ENCODE measurements at places on chromosomes 5 and 9.

DNA sequence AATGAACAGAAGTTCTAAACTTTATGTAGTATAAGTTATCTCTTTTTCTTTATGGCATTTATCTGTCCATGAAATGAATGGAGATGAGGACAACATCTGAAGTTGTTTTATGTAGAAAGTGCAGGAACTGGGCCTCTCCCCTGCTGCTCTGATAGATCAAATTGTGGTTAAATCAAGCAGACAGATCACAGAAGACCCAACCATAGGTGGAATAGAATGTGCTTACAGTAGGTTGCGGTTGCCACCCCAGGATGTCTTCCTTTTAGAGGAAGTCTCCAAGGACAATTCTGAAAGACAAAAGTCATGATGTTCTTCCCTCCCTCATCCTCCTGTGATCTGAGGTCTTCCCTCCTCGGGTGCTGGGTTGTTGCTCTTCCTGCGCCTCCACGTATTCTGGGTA, 12.9 kb downstream of the RASGRF2 start:
- no peak for DNase-seq

- no peak for DNase-seq
Observed at GRCh38 chr5:78557601-78558000, 91.0 kb downstream of the LHFPL2 start.

DNA sequence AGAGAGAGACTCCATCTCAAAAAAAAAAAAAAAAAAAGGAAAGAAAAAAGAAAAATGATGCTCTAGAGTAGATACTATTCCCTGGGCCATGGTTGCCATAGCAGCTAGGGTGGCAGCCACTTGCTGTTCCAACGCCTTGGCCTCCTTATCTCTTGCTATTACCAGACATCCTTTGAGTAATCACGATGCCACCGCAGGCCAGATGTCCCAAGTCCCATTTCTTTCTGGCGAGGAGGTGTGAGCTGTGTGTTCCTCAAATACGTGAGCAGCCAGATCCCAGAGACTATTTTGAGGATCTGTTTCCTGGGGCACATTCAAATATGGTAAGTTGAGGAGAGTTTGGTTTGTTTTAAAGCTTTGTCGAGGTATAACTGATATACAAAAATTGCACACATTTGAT, 23.4 kb upstream of the GFPT2 start:
- no peak for DNase-seq

DNA sequence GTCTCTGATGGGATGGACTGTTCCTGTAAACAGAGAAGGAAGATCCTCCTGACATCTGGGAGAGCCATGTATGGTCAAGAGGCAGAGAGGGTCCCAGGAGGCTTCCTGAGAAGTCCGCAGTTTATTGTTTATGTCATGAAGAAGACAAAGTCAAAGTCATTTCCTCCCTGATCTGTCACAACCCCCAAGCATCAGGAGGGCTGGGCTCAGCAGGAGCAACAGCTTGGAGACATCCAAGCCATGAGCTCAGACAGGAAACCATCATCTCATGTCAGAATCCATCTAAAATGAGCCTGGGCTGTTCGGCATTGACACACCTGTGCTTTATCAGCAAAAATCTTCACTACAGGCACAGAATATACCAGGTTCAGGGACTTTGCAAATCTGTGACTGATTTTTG, 325.0 kb upstream of the MSX2 start:
- DNase-seq, result no peak

- no peak for DNase-seq
Observed at GRCh38 chr5:93099902-93100347, 481.1 kb downstream of the NR2F1-AS1 start.
